GM20000 (cell line): ENCODE measurements at places on chromosomes 11 and 22.

DNA sequence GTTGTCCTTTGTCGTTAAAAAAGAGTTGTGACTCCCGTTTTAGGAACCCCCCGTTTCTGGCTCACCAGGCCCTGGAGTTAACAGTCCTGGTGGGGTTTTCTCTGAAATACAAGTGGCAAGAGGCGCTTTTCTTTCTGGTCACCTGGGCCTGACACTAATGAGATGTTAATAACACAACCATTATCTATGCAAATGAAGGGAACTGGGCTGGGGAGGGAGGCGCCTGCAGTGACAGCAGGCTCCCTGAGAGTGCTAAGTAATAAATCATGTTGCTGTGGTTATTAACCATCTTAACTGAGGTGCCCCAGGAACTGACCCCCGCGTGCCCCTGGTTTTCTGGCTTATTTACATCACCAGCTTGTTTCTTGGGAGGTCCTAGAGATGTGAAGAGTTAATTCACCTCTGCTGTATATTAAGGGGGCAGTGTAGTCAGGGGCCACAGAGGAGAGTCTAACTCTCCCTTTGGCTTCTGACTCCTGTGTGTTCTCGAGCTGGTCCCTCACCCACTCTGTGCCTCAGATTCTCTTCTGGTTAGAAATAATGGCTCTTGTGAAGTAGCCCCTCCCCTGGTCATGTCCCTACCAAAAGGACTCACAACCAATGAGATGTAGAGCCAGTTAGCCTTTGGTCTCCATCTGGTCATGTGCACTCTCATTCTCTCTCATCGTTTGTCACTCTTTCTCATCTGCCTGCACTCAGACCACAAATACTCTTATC lies 276.6 kb upstream of the CADM1 start:
- no peak for DNase-seq

GRCh38 chr11:11821899-11822298 lies 19.9 kb upstream of the USP47 start:
- DNase-seq = no peak

DNA sequence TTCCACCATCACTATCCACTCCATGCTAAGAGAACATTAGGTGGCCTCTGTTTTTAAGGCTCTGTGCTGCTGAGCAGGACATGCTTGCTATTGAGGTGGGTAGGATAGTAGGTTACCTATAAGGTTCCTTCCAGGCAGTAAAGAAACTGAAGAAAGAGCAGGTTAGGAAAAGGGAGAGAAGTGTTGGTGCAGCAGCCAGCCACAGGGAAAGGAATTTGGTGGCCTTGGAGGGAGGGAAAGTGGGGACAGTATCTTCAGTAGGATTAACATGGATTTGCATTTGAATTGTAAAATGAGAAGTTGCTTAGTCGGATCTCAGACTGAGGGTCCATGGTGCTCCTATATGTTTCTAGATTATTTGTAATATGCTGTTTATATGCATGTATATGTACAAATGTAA lies 49.2 kb upstream of the OLFML1 start:
- DNase-seq = no peak

GRCh38 chr11:128297805-128298204 lies 289.6 kb downstream of the ETS1 start:
- no peak for DNase-seq

DNA sequence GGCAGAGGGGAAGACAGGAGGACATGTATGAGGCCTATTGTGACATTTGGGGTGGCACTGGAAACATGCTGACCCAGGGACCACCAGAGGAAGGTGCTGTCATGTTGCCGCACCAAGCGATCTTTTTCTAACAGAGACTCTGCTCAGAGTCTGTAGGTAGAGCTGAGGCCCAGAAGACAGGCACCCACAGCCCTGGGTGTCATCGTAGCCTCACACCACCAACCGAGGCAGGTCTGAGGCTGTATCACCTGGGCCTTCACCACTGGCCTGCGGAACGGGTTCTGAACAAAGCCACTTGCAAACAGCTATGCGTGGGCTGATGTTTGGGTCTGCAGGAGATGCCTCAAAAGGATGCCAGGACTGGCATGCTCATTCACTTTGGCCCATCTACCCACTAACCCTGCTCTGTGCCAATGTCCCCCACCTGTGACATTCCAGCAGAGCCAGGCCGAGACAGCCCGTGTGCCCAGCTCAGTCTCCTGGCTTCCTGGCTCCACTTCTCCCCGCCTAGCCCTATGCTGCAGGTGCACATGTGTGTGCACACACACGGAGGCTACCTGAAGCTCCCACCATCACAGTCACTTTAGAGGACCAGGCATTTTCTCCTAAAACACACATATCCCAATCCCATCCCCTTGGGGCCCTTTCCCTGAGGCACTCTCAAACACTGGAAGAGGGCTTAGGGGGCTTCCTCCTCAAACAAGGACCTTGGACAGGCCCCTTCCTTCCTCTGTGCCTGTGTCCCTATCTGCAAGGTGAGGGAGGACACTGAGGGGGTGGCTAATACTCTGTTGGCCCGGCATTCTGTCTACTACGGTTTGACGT lies 3.6 kb downstream of the TRIM29 start:
- DNase-seq = no peak

- DNase-seq = no peak
Observed at GRCh38 chr22:23075050-23075449, 4.7 kb downstream of the GNAZ start.

DNA sequence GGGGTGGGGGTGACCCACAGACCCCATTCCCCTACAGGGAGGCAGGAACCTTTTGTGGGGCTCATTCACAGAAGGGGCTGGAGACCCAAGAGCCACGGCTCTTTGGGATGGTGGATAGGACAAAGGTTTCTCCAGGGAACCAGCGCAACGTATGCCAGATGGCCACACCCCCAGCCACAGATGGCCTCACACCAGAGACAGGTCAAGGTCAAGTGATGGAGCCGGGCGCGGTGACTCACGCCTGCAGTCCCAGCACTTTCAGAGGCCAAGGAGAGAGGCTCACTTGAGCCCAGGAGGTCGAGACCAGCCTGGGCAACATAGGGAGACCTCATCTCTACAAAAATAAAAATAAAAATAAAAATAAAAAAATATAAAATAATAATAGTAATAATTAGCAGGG lies 17.1 kb upstream of the BRSK2 start:
- DNase-seq = no peak
